ENCODE measurements at places on chromosomes 13 and 19.

DNA sequence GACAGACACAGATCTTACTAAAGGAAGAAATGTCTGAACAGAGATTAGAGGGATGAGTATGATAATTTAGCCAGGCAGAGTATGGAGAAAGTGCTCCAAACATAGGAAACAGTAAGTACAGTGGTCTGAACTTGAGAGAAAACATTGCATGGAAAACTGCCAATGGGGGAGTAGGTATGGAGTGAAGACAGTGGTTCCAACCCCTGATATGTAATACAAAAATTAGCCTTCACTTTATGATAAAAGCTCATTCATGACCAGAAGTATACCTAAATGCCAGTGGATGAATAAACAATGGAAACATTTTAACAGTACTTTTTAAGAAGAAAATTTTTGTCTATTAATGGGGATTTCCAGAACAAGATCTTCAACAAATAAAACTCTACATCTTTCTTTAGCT is 334.0 kb downstream of the DIAPH3 start:
- no peak for DNase-seq

DNA sequence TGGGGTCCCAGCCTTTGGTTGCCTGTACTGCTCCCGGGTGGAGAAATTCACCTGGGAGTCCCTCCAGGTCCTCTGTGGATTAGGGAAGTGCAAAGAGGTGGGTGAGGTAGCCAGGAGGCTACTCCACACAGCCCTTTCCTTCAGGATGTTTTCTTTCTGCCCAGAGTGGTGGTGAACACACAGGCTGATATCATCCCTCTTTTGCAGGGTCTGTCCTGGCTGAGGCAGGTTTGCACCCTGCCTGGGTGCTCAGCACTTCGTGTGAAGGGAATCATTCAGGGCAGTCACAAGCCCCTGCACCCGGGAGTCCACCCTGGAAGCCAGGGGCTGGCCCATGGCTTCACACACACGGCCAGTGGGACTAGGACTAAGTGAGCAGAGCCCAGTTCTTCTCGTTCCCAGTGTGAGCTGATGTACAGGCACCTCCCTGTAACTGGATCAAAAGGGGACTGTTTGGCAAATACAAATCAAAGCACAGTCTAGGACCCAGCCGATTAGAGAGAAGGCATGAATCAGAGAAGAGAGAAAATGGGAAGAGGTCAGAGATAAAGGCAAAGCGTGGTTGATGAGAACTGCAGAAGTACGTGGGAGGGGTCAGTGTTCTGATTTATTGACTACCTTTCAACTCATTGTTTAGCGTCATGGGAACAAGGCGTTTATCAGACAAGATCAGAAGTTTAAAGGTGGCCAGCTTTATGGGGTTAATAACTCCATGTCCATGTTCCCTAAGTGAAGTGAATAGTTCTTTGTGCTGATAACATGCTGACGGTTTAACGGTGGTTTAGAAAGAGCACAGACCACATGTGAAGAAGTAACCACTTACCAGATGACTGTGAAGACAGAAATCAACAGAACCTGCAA is 30.4 kb upstream of the SPATA13 start:
- no peak for DNase-seq

DNA sequence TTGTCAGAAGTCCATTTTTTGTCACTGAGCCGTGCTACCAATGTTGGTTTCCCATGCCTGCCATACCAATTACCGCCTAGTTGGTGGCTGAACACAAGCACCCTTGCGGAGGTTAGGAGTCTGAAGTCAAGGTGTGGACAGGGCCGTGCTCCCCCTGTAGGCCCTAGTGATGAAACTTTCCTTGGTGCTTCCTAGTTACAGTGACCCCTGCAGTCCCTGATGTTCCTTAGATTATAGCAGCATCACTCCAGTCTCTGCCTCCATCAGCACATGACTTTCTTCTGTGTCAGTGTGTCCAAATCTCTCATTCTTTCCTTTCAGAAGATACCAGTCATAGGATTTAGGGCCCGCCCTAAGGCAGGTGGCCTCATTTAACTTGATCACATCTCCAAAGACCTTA is 99.0 kb downstream of the MYO16 start:
- DNase-seq: no peak

DNA sequence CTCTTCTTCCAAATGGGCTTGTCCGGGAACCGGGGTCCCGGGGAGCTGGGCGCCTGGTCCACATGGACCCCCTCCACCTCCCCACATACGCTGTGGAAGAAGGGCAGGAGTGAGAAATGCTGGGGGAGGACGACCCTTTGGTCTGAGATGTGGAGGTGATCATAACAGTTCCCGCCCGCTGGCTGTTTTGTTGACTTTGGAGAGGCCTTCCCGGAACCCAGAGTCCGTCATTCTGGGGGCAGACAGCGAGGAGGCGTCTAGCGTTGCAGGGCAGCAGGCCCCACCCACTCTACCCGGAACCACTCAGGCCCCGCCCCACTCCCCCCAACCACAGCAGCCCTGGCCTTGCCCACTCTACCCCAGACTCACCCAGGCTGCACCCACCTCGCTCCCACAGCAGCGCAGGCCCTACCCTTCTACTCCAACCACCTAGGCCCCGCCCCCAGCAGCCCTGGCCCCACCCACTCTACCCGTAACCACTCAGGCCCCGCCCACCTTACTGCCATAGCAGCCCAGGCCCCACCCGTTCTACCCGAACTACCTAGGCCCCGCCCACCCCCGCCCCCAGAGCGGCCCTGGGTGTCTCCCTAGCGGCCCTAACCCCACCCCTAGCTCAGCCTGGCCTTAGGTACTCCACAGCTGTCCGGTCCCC is 7.1 kb downstream of the GPR108 start:
- no peak for DNase-seq

DNA sequence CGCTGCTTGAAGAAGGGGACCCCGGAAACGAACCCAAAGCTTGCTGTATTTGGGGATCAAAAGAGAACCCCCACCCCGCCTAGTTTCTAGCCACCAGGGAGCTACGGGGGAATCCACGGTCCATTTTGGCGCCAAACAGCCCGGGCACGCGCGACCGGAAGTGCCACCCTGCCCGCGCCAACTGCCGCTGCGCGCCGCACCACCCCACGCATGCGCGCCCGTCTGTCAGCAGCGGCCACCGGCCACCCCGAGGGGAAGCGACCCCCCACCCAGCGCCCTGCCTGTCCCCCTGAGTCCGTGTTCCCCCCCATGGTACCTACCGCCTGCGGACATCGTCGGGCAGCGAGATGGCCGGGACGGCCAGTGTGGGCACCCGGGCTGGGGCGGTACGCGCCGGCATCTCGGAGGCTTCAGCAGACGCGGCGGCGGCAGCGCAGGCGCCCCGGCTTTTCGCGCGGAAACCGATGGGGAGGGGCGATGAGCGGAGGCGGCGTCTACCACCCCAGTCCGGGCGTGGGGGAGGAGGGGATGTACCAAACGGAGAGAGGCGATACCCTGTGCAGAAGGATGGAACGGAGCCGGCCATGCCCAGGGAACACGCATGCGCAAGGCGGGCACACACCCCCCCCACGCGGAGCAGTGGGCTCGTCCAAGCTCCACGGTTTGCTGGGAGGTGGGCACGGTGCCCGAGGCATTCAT is at the start of gene DNMT1:
Gene DNMT1, minus strand, starts transcription at position 454 of the 699 bp plus-strand sequence. Its CDS starts 54 bp downstream, at position 400.
- peak; percentile 88 for DNase-seq

- peak; percentile 87 for DNase-seq
Measured at GRCh38 chr19:3500429-3501101, at the start of gene DOHH. TSS of gene DOHH (minus strand) at chr19:3500674. CDS start at chr19:3496814, 3,860 bp downstream.

- no peak for DNase-seq
Measured at GRCh38 chr13:114019367-114019766, 45.5 kb upstream of the C13orf46 start.

GRCh38 chr13:97148894-97149293 is 73.2 kb upstream of the MBNL2 start:
- no peak for DNase-seq
